ENCODE measurements at places on chromosomes 1 and 21.

GRCh38 chr1:160326418-160326817 is 16.6 kb downstream of the COPA start:
- no peak for DNase-seq

GRCh38 chr1:203095061-203095690 is 9.4 kb upstream of the MYOG start:
- DNase-seq, result no peak

- no peak for DNase-seq
Observed at GRCh38 chr1:210358626-210359025, 29.9 kb downstream of the HHAT start.

DNA sequence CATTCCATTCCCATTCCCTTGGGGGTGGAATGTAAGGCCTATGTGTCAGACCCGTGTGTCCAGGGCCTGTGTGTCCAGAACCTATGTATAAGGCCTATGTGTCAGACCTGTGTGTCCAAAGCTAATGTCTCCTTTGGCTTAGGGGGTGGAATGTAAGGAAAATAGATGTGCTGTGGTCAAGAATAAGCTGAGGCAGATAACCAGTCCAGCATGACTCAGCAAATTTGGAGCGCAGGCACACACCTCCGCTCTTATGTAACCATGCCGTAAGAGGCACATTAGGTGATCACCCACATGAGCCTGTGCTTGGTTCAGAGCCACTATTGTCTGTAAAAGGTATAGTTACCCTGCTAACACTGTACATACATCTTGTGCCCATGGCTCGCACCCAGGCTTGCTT is 150.8 kb upstream of the SGIP1 start:
- no peak for DNase-seq

DNA sequence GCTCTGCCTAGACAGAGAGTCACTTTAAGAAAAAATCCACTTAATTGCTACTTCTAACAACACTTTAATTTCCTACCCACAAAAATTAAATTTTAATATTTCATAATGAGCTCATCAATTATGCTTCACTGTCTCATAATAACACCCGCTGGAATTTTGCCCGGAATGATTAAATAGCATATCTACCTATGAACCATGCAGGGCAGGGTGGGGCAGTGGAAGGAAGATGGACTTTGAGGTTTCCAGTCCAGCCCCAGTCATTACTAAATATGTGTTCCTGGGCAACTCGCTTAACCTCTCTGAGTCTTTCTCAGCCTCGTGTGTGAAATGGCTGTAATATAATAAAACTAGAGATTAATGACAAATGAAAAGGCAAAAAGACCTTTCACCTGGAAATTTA is 32.8 kb upstream of the SLC45A1 start:
- no peak for DNase-seq
